ENCODE measurements at places on chromosomes 4 and X.

GRCh38 chrX:100512471-100512870, 72.3 kb upstream of the TNMD start:
- no peak for DNase-seq

DNA sequence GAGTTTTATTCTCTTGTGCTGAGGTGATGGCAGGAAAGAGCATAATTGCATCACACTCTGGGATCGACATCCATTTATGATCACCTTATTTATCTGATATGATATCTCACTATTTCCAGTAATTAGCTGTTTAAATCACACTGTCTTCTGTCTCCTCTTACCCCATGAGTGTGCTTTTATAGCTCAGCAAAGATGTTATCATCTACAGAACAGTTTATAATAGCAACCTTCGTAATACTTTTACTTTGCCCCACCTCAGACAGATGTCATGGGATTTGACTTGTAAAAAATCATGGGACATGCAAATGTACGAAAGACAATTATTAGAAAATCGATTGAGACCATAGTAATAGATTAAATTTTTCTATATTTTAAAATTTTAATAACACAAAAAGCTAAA, 1122.3 kb upstream of the PCDH10 start:
- no peak for DNase-seq

DNA sequence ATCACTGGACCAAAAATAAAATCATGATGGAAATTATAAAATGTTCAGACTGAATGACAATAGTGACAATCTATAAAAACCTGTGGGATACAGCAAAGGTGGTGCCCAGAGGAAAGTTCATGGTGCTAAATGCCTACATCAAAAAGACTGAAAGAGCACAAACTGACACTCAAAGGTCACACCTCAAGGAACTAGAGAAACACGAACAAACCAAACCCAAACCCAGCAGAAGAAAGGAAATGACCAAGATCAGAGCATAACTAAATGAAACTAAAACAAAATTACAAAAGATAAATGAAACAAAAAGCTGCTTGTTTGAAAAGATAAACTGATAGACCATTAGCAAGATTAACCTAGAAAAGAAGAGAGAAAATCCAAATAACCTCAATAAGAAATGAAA, 78.7 kb downstream of the ANAPC10 start:
- DNase-seq, result no peak

- DNase-seq, result no peak
Measured at GRCh38 chrX:115535844-115536243, 25.1 kb upstream of the PLS3 start.

DNA sequence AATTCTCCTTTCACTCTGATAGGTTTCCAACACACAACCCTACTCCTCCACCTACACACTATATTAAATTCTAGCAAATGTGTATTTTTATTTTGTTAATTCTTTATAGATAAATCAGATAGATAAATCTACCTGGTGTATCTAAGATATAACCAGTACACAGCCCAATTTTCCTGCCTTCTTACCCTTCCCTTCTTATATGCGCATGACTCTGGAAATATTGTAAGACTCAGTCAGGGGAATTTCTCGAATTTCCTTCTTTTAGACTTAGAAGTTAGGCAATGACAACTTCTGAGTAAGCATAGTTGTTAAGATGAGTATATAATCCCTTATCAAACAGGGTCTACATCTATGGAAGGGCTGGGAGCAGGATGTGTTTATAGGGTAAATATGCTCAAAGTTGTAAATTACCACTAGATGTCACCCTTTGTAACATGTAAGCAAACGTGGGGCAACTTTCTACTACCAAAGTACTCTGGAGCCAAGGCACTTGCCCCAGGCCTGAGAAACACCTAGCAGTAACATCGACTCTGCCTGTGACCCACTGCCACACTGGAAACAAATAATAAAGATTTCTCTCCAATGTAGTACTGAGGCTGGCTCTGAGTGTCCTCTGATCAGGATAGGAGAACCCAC, 444.7 kb downstream of the IQCM start:
- DNase-seq, result no peak

DNA sequence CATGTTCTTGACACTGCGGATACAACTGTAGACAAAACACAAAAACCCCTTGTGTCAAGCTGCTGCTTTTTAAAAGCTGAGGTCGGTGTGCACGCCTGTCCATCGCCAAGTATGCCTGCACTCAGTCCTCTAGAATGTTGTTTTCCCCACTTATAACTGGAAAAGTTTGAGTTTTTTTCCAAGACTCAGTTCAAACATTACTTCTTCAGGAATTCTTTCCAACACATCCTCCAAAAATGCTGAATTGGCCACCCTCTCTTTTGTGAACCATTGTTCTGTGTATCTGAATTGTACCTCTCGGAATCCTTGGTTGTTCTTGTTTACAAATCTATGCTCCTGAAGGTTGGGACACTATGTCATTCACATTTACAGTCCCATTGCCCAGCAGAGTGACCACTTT, 94.6 kb downstream of the REELD1 start:
- DNase-seq, result no peak

- no peak for DNase-seq
Measured at GRCh38 chrX:123736333-123736921, 3.6 kb upstream of the THOC2 start.

- DNase-seq, result no peak
Measured at GRCh38 chr4:113825272-113825671, 63.7 kb upstream of the CAMK2D start.

DNA sequence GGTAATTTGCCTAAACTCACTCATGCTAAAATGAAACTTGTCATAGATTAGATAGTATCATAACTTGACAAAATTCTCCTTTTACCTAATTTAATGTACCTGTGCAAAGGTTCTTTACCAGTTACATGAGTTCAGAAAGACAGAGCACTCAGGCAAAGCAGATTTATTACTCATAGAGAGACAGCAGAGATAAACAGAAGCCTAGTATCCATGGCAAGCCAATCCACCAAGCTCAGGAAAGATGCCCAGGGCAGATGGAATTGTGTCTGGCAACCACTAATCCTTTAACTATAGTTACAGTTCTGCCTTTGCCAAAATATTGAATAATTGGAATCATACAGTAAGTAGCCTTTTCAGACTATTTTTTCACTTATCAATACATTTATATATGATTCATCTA, 826.2 kb downstream of the TECRL start:
- no peak for DNase-seq

- DNase-seq, result no peak
Measured at GRCh38 chr4:96652158-96652557, 812.3 kb downstream of the PDHA2 start.

DNA sequence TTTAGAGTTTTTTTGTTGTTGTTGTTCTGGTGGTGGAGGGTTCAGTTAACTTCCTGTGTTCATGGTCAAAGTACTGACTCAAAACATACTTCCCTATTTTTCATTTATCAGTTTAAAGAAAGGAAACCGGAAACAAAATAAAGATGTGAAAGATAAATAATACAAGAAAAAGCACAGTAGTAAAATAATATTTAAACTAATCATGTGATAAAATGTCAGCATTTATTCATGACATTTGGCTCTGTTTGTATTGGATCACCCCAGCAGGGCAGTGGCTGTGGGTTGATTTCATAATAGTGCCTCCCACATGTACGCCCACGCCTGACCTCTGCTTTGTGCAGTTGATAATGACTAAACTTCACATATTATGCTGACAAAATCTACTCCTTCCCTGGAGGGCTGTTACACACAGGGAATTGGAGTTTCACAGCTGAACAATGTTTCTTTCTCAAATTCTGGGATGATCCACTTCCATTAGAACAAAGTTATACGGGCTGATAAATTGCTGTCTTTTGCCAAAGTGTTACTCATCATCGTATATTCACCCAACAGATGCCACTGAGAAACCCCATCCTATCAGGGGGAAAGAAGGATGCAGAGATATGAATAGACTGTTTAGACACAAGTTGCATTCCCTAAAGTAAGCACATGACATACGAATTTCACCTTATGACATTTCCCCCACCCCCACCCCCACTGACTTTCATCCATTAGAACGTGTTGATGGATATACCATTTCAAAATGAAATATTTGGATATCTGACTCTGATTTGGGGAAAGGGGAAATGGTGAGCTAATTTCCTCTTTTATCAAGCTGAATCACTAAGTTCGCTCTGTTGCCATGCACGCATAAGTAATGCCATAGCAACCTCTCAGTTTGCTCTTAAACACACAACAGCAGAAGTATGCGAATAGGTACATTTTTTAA, 48.3 kb downstream of the AMELX start:
- no peak for DNase-seq

GRCh38 chrX:22237479-22237878, 35.2 kb upstream of the CBLL2 start:
- DNase-seq, result no peak

GRCh38 chr4:119041396-119041795, 94.2 kb upstream of the MYOZ2 start:
- DNase-seq, result no peak

Data from stimulated activated CD4-positive, alpha-beta T cell treated with anti-CD3 and anti-CD28 coated beads, Interleukin-1b, Interleukin-23, amount 100 ng/mL, for 24 hours (primary cell).